ENCODE measurements at places on chromosomes 6 and 20.

DNA sequence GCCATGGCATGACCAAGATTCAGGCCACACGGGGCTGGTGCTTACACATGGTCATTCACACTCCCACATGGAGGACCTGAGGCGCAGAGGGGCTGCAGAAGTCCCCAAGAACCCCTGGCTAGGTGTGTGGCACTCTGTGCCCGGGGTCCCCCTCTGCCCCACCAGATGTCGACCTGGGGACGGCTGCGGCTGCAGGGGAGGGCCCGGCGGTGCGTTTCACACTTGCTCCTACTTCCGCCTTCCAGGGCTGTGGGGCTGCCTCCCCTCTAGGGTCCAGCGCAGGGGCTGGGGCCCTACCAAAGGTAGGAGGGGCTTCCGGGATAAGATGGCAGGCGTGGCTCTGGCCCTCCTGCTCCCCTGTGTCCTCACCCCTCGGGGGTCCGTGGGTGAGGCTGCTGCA, 81.1 kb upstream of the SLCO4A1 start:
- DNase-seq: no peak

DNA sequence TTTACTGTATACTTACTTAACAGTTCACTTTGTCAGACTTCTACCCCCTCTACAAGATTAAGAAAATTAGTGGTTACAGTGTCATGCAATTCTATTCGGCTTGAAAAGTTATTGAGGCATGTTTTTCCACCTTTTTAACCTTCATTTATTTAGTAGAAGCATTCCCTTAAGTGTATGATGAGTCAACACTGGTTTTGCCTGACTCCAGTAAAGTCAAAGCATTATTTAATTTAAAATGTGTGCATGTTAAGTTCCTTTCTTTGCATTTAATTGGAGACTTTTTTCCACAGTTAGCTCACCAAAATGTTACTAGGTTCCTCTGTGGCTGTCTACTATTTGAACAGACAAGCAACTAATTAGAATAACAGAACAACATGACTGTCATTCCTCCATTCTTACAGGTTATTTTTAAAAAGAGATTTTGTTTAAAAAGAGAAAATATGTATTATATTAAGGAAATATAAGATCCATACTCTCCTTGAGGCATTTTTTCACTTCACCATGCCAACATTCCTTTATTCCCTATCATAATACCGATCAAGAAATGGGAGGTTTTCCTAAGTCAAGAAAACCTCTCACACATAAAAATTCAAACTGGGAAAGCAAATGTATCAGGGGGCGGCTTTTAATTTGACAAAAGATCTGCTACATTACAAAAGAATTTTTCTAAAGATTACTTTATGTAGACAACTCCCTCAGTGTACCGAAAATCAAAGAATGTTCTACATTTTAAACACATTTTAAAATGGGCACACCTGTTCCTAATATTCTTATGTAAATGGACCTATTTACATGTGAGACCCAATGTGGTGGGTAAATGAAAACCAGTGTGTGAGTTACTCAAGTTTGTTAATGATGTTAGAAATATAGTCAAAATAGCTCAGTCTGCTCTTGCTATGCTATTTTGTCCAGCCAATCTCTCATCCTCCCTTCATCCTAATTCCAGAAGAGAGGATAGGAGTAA, 361.2 kb downstream of the UTRN start:
- DNase-seq: no peak

- no peak for DNase-seq
These were observed 21.2 kb upstream of the VEGFA start for GRCh38 chr6:43748765-43749164.

GRCh38 chr20:3935956-3936340, 46.8 kb downstream of the PANK2 start:
- no peak for DNase-seq

- no peak for DNase-seq
These were observed 530.1 kb upstream of the NOX3 start for GRCh38 chr6:155985660-155986138.

- no peak for DNase-seq
These were observed 38.0 kb downstream of the TNFAIP3 start for GRCh38 chr6:137904822-137905617.

DNA sequence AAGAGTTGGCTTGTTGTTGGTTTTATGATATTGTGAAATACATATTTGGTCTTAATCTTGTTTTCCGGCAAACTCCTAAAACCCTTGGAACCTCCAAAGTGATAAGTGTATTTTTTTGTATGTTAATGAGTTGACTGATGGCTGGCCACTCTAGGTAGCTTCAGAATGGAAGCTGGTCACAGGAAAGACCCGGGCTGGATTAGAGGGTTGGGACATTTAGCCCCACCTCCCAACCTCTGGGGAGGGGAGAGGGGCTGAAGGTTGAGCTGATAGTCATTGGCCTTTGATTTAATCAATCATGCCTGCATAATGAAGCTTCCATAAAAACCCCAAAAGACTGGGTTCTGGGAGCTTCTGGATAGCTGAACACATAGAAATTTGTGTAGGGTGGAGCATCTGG, 42.7 kb downstream of the SASH1 start:
- no peak for DNase-seq

GRCh38 chr6:163599136-163599535, 184.6 kb downstream of the QKI start:
- no peak for DNase-seq

- DNase-seq: no peak
These were observed 72.3 kb downstream of the VEGFA start for GRCh38 chr6:43842231-43842794.

DNA sequence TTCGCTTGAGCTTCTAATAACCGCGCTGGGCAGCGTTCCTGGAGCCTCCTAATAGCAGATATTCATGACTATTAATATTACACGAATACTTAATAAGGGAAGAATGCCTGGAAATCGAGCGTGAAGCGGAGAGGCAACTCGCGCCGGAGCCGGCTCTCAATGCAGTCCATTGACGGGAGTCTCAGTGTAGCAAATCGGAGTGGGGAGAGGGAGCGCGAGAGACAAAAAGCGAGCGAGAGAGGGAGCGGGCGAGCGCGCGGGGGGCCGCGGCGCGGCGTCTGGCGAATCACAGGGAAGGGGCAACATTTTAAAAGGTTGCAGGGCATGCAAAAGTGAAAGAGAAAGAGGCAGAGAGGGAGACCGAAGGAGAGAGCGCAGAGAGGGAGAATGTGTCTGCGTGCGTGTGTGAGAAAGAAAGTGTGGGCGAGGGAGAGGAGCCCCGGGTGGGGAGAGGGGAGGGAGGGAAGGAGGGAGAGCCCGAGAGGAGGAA, 2.9 kb downstream of the TFAP2A start:
- DNase-seq: peak; percentile 11

- DNase-seq: no peak
These were observed 97.3 kb upstream of the SHLD1 start for GRCh38 chr20:5652626-5653553.

GRCh38 chr6:4804095-4804494, 27.9 kb downstream of the CDYL start:
- DNase-seq: no peak

Data from CD4-positive, alpha-beta T cell treated with Interferon gamma for 1 hour (primary cell).